Stimulated activated CD8-positive, alpha-beta memory T cell treated with anti-CD3 and anti-CD28 coated beads, Interleukin-15, amount 100 ng/mL, for 4 hours (primary cell): ENCODE measurements at places on chromosomes 3 and 15.

DNA sequence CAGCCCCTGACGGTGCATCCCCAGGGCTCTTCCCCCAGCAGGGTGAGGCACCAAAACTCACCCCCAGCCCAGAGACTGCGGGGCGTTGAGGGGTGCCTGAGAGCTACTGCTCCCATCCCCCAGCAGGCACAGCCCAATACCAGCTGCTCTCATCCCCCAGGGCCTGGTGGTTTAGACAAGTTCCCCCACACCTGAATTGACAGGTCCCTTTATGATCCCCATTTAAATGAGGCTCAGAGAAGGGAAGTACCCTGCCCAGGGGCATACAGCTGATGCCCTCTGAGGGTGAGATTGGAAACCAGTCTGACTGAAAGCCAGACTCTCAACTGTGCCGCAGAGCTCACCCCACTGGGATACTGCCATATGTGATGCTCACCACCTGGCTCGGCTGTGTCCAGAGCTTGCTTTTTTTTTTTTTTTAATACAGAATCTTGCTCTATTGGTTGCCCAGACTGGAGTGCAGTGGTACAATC lies 20.1 kb downstream of the DUSP7 start:
- DNase-seq, result no peak

DNA sequence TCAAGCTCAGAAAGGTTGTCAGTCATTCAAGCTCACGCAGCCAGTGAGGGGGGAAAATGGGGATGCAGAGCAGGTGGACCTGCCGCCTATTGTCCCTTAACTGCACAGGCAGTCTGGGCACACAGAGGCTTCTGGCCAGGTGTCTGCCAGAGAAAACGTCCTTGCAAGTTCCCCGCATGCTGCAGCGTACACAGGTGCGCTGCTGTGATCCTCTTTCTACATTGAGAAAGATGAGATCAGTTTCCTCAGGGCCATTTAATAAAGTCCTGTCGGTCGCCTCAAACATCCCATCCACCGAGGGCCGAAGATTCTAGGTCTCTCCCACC lies 445 bp upstream of the TSEN2 start:
- no peak for DNase-seq

GRCh38 chr3:141426404-141427034 lies 58.2 kb downstream of the ZBTB38 start:
- no peak for DNase-seq

GRCh38 chr15:22981051-22981840 lies 1.1 kb upstream of the CYFIP1 start:
- DNase-seq, result no peak

DNA sequence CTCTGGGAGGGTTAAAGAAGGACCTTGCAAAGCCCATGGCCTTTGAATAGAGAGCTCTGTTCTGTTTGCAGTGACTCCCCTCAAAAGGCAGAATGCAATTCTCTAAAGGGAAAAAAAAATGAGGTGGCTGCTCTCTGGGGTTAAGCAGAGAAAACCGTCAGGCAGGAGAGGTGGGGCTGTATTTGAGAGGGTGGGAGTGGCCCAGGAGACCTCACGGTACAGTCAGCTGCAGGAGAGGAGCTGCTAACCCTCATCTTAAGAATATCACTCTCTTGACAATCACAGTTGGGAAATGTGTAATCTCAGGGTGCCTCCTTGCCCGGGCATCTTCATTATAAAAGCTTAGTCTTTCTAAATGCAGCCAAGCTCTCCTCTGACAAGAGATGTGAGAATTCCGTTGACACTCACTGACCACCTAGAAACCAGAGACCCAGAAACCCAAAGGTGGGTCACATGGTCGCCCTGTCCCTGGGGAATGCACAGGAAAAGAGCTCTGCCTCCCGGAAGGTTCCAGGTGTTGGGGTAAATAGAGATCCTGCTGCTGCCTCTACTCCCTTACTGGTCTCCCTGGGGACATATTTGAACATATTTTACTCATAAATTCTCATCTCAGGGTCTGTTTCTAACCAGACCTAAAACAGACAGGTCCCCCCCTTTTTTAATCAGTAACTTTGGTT lies 159.1 kb upstream of the CTDSPL start:
- DNase-seq, result no peak

- DNase-seq, result no peak
These were observed 51.5 kb upstream of the SKIL start for GRCh38 chr3:170306015-170306414.

- DNase-seq, result no peak
These were observed 171.4 kb downstream of the THRB start for GRCh38 chr3:24323272-24323671.

DNA sequence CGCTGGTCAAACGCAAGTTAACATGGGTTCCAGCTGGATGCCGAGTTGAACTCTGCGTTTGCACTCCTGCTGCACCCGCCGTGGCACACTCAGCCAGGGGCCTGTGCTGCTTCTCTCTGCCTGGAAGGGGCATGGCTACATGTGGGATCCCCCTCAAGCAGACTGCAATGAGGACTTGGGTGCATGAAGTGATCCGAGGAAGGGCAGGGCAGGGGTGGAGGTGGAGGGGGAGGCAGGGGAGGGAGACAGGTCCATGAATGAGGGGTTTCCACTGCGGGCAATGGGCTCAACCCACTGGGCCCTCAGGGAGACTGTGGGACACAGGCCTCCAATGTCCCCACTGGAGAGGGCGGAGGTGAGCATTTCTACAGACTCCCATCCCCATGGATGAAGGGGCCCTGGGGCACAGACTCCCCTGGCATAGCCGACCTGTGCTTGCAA lies 141.6 kb upstream of the MEF2A start:
- no peak for DNase-seq

DNA sequence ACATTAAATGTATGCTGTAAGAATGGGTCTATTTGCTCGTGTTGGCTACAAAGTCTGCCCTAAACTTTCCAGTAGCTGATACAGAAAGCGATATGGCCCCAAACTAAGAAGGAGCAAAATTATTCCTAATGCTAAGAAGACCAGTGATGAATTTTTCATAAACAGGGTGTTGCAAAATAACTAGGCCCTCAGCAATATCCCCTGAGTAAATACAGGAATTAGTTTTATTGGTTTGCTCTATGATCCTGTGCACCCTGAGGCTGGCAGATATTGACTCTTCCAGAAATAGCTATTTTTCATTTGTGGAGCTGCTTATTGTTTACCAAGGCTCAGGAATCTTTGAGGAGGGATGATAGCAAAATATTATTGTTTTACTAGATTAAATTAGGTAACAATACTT lies 60.9 kb upstream of the CCNL1 start:
- DNase-seq, result no peak

DNA sequence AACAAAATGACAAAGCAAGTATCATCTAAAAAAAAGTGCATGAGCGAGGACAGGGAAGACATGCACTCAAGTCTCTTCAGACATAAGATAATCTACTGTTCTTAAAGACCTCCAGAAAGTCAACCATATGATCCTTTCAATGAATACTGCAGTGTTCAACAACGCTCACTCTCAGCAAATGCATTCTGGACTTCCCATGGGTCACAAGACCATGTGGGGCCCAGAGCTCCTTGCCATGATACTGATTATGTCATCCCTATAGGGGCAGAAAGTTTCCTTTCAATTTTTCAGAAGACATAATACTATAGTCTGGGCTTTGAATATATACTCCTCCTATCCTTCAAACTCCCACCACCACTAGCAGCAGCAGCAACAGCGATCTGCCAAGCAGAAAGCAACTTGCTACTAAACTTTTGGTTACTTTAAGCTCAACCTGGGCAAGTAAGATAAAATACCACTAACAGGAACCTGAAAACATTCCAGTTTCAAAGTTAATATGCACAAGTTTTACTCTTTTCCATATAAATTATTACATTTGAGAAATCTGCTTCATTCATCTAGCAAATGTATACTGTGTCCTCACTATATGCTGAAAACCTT lies 143.5 kb downstream of the ADAM10 start:
- DNase-seq, result no peak

- no peak for DNase-seq
These were observed 21.8 kb upstream of the RBP1 start for GRCh38 chr3:139561255-139561817.

DNA sequence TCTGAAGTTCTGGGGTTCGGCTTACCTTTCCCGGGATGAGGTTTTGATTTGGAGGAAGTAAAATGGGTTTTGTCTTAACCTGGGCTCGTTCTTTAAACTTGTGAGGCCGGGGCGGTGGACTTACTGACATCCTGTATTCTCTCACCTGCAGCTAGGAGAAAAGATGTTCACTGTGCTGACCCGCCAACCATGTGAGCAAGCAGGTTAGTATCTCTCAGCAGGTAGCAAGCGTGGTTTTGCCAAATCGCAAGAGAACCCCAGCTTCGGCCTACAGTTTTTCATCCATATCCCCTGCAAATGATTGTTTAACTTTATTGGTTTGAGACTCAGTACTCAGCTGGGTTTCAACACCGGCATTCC lies 891 bp downstream of the ENTPD3 start:
- DNase-seq, result no peak

DNA sequence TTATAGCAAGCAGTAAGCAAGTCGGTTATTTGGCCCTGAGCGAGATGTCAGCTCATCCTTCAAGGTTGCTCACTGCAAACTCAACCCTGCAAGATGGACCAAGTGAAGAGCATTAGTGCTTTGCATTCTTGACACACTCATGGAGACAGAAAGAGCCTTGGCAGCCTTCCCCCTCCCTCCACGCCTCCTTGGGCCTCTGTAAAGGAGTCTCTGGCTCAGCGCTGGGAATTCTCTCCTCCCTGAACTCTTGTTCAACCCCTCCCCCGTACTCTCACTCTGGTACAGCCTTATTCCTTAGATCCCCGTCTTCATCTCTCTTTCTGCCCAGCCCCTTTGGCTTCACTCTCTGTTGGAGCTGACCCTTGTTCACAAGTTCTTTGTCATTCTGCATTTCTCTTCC lies 2.2 kb upstream of the CX3CR1 start:
- DNase-seq, result no peak

DNA sequence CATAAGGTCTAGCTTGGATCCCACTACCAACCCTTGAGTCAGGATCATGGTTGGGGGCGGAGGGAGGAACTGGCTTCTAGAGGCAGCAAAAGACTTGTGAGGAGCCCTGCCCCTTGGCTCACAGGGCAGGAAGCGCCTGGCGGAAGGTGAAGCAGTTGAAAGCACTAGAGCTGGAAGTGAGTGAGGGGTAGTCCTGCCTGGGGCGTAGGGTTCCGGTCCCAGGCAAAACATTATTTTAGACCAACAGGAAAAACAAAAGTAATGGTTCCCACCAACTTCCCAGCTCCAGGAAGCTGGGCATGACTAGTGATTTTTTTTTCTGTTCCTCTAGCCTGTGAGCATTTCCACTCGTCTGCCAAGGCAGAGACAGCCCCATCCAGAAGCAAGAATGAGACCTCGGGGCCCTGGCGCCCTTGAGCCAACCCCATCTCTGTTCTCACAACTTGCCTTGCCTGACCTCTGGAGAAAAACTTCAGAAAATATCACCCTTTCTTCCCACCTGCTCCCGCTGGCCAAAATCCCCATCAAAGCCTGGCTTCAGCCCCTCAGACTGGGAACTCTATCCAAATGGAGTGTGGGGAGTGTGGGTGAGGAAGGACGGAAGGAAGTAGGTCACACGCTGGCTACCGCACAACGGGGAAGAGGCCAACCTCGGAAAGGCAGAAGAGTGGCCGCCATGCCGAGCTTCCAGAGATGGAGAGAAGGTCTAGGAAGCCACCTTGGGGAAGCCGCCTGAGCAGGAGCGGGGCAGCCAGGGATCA lies 57.5 kb downstream of the RBPMS2 start:
- no peak for DNase-seq

DNA sequence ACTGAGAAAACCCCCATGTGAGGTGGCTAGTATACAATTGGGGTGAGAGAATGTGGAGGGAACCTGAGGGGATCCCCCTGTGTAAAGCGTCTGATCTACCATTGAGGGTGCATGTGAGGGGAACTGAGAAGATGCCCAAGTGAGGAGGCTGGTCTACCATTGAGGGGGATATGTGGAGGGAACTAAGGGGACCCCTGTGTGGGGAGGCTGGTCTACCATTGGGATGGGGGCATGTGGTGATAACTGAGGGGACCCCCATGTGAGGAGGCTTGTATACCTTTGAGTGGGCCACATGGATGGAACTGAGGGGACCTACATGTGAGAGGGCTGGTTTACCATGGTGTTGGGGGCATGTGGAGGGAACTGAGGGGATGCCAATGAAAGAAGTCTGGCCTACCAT lies 160.8 kb downstream of the FBLN2 start:
- no peak for DNase-seq

DNA sequence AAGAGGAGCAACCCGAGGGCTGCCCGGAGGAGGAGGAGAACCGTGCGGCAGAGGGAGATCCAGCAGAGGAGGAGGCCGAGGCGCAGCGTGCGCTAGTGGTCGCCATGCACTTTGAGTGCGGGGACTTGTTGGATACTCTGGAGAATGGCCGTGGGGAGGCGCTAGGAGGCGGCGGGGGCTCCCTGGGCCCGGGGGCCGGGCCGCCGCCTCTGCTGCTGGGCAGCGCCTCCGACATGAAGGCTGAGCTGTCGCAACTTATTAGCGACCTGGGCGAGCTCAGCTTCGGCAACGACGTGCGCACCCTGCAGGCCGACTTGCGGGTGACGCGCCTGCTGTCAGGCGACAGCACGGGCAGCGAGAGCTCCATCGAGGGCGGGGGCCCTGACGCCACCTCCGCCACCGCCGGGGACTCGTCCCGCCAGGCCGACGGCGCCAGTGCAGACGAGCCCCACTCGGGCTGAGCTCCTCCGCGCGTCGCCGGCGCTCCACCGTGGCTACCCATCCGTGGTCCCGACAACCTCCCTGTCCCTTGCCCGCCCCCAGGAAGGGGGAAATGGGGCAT lies 2.0 kb downstream of the FAM43A start:
- DNase-seq, result peak; percentile 72

GRCh38 chr15:61828860-61829513 lies 231.3 kb downstream of the VPS13C start:
- DNase-seq, result no peak

DNA sequence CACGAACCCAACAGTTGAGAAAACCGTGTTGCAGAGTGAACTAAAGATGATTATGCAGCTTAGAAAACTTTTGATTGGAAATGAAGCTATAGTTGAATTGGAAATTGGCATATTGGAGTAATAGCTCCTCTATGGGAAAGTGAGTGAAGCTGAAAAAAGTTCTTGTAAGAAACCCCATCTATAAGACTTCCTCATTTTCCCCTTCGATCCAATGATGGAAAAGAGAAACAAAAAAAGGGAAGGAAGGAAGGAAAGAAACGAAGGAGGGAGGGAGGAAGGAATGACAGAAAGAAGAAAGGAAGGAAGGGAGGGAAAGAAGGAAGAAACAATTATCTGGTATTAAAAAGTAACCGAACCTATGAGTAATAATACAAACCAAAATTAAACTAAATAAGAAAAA lies 791.8 kb upstream of the NR2F2 start:
- no peak for DNase-seq

- DNase-seq, result no peak
These were observed 633.1 kb upstream of the TBL1XR1 start for GRCh38 chr3:177830411-177830849.

- DNase-seq, result no peak
These were observed 1.5 kb downstream of the NLGN1 start for GRCh38 chr3:173399044-173399443.

DNA sequence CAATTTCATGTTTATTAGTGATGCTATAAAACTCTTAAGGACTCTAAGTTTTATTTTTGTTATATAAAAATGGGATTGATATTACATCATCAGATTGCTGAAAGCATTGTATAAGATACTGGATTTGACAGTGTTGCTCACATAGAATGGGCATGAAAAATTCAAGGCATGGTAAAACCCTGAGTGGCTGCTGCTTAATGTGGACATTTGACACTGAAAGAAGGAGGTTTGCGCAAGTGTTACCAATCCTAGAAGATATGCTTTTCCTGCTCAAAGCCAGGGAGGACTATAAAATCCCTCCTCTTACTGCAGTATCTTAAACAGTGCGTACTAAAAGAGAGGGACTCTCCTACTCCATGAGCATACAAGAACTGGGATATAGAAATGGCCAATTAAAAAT lies 65.8 kb upstream of the PTX3 start:
- DNase-seq, result no peak

GRCh38 chr15:20355256-20355868 lies 186.2 kb downstream of the GOLGA6L6 start:
- no peak for DNase-seq
